ENCODE measurements at places on chromosomes 2 and 18. TPM values are rescaled to one million over a fixed set of nuclear protein-coding genes. Genes with fewer than 3 reads are reported as not detected.

Gene CYP20A1
- total RNA-seq = 8.1 TPM

Gene FHOD3
- 2.8 TPM for total RNA-seq

Gene TOGARAM2
- 0.08 TPM for total RNA-seq

Gene C2orf66
- 0.09 TPM for total RNA-seq

Gene RAB6D
- total RNA-seq = not detected

Gene TMEM182
- total RNA-seq = 4.6 TPM
